ENCODE measurements at places on chromosomes 1 and 21. TPM values are rescaled to one million over a fixed set of nuclear protein-coding genes. Genes with fewer than 3 reads are reported as not detected.

C1orf94 gene
- not detected for total RNA-seq

CA14 gene
- 0.38 TPM for total RNA-seq

ABCG1 gene
- 74.9 TPM for total RNA-seq

MYBPH gene
- not detected for total RNA-seq

B3GALT2 gene
- total RNA-seq: 3.8 TPM

OR10Z1 gene
- total RNA-seq: not detected

SLAMF9 gene
- total RNA-seq: not detected

CSF1 gene
- total RNA-seq: 64.3 TPM

NEGR1 gene
- 18.1 TPM for total RNA-seq

DNTTIP2 gene
- total RNA-seq: 46.8 TPM

PTAFR gene
- 52.8 TPM for total RNA-seq

GJB3 gene
- total RNA-seq: 0.80 TPM

MUL1 gene
- 29.9 TPM for total RNA-seq

CD1C gene
- total RNA-seq: 3.0 TPM

OR6K3 gene
- 2.2 TPM for total RNA-seq

AQP10 gene
- 0.47 TPM for total RNA-seq

SRGAP2C gene
- 33.9 TPM for total RNA-seq

CD1E gene
- total RNA-seq: 2.6 TPM

PRRX1 gene
- 30.1 TPM for total RNA-seq

HES3 gene
- total RNA-seq: not detected

LEFTY1 gene
- total RNA-seq: not detected

TPTE gene
- not detected for total RNA-seq

RNF186 gene
- not detected for total RNA-seq
